ENCODE measurements at places on chromosomes 4 and X.

- no peak for DNase-seq
Observed at GRCh38 chr4:123952530-123953274, 556.1 kb downstream of the SPRY1 start.

- no peak for DNase-seq
Observed at GRCh38 chr4:165964591-165964990, 91.6 kb downstream of the TLL1 start.

DNA sequence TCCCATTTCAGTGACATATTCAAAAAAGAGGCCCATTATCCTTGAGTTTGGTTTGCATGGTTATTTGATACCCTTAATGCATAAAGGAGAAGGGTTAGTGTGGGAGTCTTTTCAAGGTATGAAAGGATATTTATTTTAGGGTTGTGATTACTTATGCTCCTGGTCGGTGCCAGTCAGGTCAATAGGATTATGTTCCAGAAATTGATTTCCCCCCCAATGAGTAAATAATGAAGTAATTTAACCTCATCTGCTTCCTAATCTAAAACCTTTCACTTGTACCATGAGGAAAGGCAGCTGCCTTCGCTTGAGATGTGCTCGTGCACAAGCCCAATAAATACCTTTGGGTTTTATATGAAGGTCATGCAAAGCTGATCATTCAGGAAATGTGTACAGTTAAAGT lies 55.0 kb upstream of the NR0B1 start:
- no peak for DNase-seq

GRCh38 chr4:7390906-7391636 lies 43.7 kb downstream of the PSAPL1 start:
- no peak for DNase-seq

DNA sequence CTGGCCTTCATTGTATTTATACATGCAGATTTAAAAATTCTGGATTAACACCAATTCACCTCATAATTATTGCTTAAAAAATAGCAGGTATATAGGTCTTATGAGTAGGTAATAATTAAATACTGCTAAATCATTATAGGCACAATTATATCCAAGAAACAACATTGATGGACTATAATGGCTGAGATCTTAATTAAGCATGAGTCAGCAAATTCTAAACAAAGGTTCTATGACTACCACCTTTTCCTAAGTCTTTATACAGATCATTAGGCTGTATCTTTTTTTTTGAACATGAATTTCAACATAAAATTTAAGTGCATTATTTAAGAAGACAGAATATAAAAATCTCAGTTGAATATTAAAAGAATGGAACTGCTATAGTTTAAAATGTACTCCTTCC lies 1678.7 kb upstream of the PCDH10 start:
- DNase-seq, result no peak

GRCh38 chrX:69932323-69932722 lies 117.4 kb downstream of the AWAT2 start:
- no peak for DNase-seq

All from right lung (tissue), 10 donors.